ENCODE measurements at places on chromosomes 2 and 18.
A peak's percentile ranks its signal among the peaks of the same experiment; 100 is the strongest.

GRCh38 chr2:73885406-73885805 is 7.4 kb upstream of the ACTG2 start:
- no peak for DNase-seq

DNA sequence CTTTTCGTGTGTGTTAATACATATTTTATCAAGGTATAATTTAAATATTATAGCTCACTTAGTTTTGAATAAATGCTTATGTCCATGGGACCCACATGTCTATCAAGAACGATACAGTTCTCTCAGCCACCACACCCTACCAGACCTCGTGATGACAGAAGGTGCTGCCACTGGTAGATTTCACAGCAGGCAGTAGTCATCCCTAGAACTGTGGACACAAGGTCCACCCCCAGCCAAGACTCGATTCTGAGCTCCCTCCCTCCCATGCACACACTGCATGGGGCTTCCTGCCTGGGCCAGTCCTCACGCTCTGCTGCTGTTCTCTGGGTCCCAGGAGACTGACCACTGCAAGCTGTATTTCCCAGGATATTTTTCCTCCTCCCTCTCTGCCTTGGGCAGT is 26.5 kb upstream of the CREB1 start:
- DNase-seq = no peak

DNA sequence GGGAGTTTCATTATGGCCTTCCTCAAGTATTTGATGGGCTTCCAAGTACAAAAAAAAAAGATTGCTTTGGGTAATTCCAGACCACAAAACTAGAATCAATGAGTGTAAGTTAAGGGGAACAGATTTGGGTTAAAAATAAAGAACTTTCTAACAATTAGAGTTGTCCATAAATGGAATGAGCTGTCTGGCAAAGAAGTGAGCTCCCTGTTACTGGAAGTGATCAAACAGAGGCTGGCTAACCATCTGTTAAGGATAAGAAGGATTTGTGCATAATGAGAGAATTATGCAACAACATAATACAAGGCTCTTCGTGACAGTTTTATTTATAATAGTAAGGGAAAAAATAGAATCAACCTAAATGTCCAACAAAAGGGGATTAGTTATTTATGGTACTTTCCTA is 44.6 kb upstream of the ACVR1 start:
- DNase-seq = no peak

DNA sequence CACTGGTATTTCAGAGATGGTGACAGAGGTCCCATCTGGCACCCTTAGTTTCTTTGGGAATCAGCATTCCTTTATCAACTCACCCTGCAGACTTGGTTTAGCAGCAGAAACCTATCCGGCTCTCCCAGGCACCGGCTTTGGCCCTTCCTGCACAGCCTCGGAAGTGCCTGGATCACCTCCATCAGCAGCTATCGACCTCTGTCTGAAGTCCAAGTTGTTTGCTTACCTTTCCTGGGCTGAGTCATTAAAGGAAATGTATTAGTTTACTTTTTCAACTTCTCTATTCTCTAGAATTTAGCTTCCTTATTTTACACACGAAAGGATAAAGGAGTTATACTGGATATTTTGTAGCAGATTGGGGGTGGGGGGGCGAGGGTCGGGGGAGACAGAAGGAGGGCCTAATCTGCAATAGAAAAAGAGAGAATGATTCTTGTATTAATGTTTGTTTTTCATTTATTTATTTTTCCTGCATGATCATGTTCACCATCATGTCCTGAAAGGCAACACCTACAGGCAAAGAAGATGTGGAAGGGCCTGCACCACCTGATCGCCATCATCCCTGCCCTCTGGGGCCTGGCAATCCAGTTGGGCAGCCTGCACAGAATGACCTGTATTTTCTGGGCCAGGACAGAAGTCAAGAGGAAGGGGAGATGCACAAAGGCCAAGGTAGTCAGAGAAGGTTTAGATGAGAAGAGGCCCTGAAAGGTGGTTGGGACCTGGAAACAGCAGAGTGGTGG is 22.1 kb upstream of the MAT2A start:
- DNase-seq = no peak

DNA sequence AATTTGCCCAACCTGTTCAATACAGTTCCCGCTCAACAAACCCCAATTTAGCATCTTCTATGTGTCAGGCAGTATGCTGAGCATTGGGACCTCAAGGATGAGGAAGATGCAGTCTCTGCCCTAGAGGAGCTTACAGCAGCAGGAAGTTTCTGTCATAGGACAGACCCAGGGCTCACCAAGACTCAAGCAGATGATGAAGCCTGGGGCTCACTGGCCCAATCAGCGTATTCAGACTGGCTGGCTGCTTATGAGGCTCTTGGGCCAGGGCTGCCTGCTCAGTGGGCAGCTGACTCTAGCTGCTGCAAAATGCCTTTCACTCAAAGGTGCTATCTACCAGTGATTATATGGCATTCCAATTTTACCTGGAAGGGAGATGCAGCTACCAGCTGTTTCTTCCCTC is 2.1 kb downstream of the FAM178B start:
- DNase-seq = no peak

DNA sequence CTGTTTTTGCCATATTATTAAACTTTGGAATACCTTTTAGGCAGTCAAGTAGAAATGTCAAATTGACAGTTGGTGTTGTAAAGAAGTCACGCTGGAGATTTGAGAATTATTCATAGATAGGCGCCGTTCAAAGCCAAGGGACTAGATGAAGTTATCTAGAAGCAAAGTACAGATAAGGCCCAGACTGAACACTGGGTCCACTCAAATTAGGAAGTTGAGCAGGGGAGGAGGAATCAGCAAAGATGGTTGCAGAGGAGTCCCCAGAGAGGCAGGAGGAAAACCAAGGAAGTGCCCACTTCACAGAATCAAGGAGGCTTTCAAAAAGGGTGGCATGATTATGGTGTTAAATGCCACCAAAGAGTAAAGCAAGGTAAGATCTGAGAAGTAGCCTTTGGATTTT is 9.6 kb upstream of the ALS2 start:
- DNase-seq = no peak

- DNase-seq = no peak
Measured at GRCh38 chr2:119810049-119810630, 50.4 kb downstream of the PTPN4 start.

- no peak for DNase-seq
Measured at GRCh38 chr2:37148325-37148724, 8.5 kb downstream of the EIF2AK2 start.

DNA sequence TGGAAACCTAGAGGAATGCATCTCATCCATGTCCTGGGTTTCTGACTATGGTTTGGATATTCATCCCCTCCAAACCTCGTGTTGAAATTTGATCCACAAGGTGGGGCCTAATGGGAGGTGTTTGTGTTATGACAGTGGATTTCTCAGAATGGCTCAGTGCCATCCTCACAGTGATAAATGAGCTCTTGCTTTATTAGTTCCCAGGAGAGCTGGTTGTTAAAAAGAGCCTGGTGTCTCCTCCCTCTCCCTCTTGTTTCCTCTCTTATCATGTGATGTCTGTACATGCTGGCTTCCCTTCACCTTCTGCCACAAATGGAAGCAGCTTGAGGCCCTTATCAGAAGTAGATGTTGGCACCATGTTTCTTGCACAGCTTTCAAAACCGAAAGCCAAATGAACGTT is 424.3 kb downstream of the DCC start:
- no peak for DNase-seq

- DNase-seq = no peak
Measured at GRCh38 chr2:200156166-200156835, 150.2 kb upstream of the SPATS2L start.

GRCh38 chr2:147739508-147739907 is 105.3 kb upstream of the ACVR2A start:
- DNase-seq = no peak

- no peak for DNase-seq
Measured at GRCh38 chr2:126750506-126750905, 94.5 kb downstream of the GYPC start.

DNA sequence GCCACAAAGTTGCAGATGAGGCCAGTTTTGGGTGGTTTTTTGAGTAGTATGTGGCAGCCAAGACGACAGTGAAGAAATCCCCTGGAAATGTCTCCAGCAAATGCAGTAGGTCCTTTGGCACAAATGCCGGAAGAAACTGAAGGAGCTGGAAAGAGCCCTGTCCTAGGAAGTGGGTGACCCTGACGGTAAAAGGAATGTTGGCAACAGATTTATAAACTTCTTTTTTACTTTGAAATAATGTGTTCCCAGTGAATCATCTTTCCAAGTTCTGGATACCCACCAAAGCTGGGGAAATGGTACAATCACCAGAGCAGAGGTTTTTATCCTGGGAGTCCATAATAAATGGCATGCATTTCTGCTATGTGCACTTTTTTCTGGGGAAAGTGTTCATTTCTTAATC is 112.9 kb downstream of the CSRNP3 start:
- no peak for DNase-seq

DNA sequence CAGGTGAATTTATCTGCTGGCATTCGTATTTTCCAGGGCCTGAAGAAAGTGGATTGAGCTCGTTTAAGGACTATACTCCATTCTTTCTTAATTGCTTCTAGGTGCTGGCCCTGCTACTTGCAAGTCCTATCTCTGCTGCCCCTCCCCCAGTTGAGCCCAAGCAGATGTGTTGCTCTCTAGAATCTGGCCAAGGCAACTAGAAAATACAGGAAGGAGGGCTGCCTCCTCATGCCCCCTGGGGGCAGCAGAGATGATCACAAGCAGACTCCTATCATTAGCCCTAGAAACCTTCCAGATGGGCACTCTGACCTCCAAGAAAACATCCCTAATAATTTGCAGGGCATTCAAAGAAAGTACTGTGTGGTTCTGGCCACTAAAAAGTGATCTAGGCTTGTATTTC is 72.5 kb upstream of the CYP26B1 start:
- peak; percentile 86 for DNase-seq

Measured in H9 (cell line).